Cortex of kidney (tissue), 1 donor: ENCODE measurements at places on chromosomes 6 and 20.

GRCh38 chr20:54318892-54319291 is 111.0 kb downstream of the PFDN4 start:
- no peak for DNase-seq

GRCh38 chr20:8400486-8400885 is 268.4 kb downstream of the PLCB1 start:
- no peak for DNase-seq

- DNase-seq: no peak
Observed at GRCh38 chr6:37893257-37893656, 73.7 kb downstream of the ZFAND3 start.

DNA sequence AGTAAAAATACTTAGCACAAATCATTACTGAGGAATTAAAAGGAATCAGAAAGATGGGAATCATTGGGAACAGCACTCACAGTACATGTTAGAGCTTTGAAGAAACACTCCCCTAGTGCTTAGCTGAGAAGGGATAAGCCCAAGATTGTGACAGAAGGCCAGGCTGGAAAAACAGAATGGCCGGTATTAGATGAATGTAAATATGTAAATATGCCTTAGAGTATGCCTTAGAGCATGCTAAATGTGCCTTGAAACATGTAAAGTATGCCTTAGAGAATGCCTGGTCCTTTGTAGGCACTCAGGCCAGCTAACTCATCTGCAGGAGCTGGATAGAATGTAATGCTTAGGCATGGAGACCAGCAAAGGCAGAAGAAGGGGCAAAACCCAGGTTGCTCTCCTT is 10.6 kb upstream of the TENT5A start:
- DNase-seq: no peak

DNA sequence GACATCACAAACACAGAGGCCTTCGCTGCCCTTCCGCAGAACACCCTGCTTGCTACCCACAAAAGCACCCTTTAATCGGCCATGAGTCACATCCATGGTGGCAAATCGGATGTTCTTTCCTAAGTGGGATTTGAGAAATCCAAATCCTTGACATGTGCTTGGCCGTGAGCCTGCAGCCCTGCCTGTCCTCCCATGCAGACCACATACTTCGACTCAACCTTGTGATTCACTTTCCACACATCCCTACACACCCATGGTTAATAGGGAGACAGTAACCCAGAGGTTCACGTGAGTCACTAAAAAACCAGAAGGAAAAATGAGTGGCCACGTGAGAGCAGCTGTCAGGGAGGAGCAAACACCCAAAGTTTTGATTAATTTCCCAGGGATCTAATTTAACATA is 19.4 kb downstream of the RAMACL start:
- DNase-seq: no peak

DNA sequence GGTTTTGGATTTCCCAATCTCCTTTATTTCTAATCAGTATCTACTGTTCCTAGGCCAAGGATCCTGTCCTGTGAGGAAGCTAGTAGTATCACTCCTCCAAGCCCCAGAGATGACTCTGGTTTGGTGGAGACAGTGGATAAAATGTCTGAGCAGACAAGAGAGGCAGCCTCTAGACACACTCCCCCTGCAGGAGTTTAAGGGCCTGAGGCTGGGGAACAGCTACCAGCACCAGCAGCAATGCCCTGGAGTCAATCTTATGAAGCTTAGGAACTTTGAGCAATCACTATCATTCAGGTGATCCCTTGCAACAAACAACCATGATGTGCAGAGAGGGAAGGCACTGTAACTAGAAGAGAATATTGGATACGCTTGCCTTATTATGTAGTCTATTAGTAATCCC is 384.7 kb upstream of the ID4 start:
- no peak for DNase-seq

GRCh38 chr20:21156266-21156665 is 30.4 kb downstream of the KIZ start:
- DNase-seq: no peak

DNA sequence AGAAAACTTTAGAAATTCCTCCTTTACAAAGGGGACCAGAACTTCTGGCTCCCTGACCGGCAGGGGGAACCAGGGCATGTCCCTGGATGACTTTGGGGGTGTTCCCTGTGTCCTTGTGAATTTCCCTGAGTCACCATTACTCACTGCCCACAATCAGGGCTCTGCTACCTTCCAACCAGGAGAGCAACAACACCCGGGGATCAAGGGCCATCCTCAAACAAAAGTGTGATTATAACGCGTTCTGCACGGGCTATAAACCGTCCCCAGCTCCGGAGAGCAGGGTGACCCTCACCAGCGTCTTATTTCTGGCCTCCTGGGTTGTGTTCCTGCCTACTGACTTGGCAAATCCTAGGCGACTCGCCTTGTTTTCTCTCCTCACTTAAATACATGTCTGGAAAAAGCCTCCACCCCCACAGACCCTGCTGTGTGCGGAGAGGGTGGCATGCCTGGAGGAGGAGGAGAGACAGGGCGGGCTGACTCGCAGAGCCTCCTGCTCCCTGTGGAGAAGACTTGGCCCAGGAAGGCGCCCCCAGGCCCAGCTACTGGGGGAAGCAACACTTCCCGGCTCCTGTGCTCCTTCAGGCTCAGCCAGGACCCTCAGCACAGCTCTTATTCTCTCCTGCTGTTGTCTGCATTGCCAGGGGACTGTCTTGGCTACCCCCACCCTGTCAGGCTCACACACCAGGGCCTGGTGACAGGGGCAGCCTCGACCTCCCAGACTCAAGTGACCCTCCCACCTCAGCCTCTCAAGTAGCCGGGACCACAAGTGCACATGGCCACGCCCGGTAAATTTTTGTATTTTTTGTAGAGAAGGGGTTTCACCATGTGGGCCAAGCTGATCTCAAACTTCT is 54.1 kb downstream of the FGD2 start:
- no peak for DNase-seq

GRCh38 chr20:23106271-23106851 is 20.2 kb upstream of the CD93 start:
- no peak for DNase-seq

GRCh38 chr6:89925826-89926225 is 31.6 kb downstream of the GJA10 start:
- DNase-seq: no peak

DNA sequence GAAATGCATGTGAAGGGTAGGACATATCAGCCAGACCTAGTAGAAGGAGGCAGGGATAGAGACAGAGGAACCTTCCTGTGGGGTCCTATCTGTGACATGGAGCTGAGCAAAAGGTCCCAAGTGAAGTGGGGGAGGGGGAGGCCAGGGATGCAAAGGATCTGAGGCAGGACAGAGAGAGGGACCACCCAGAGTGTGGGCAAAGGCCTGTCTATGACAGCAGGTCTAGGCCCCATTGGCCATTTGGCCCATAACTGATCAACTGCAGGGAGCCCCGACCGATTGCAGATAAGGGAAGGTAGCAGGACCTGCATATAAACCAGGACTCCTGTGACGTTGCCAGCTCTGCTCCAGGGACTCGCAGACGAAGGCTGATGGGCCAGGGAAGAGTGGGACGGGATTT is 49.6 kb upstream of the SYNDIG1 start:
- DNase-seq: no peak

- no peak for DNase-seq
Observed at GRCh38 chr6:14796974-14797762, 448.7 kb upstream of the JARID2 start.

- DNase-seq: no peak
Observed at GRCh38 chr20:2756056-2756611, 44.3 kb downstream of the CPXM1 start.

DNA sequence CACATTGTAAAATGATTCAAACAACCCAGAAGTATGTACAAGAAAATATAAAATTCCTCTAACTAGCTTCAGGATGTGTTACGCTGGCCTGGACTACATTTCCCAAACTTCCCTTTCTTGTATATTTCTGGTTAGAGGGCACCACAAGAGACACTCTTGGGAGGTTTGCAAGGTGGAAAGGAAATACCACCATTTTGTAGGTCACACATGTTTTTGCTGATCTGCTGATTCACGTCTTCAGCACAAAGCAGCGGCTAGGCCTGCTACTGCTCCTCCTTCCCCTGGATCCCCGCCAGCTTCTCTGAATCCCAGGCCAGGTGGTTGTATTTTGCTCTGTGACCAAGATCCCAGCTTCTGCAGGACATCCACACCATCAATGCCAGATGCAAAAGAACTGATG is 104.2 kb downstream of the AGPAT4 start:
- DNase-seq: no peak

DNA sequence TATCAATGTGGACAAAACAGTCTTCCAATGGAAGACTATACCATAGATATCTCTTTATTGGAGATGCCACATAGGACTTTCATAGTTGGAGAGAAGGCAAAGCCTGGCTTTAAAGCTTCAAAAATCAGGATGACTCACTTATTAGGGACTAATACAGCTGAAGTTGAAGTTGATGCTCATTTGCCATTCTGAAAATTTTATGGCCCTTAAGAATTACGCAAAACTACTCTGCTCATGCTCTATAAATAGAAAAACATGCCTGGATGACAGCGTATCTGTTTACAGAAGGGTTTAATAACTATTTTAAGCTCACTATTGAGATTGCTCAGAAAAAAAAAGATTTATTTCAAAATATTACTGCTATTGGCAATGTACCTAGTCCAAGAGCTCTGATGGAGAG is 155.5 kb upstream of the DST start:
- no peak for DNase-seq

DNA sequence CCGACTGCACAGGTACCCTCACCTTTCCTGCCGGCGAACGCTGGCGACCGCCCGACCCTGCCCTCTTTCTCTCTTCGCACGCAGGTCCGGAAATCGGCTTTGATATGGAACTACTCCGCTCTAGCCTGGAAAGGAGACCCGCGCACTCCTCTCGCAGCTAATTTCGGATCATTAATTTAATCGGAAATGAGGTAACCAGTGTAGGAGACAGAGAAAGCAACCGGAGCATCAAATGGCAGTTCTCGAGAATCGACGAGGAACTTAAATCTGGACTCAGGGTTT is 949 bp upstream of the ATXN1 start:
- DNase-seq: no peak

- no peak for DNase-seq
Observed at GRCh38 chr6:25750906-25751305, 3.6 kb upstream of the SLC17A4 start.

GRCh38 chr6:34460796-34461507 is 4.9 kb upstream of the PACSIN1 start:
- DNase-seq: no peak
